ENCODE measurements at places on chromosomes 16 and 17.

DNA sequence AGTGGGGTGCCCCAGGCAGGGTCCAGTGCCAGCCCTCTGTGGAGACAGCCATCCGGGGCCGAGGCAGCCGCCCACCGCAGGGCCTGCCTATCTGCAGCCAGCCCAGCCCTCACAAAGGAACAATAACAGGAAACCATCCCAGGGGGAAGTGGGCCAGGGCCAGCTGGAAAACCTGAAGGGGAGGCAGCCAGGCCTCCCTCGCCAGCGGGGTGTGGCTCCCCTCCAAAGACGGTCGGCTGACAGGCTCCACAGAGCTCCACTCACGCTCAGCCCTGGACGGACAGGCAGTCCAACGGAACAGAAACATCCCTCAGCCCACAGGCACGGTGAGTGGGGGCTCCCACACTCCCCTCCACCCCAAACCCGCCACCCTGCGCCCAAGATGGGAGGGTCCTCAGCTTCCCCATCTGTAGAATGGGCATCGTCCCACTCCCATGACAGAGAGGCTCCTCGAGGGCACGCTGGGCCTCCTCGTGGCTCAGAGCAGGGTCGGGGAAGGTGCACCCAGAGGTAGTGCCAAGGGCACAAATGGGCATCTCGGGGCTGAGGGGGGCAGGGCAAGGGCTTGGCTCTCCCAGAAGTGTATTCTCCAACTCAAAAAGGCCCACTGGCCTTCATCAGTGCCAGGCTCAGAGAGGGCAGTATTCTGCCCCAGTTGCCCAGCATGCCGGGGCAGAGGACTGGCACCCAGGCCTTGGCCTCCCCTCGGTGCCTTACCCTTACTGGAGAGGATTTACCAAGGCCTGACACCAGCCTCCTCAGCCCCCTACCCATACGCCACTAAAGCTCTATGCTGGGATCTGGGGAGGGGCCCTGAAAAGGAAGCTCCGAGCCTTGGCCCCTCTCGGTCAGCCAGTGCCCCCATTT lies at the start of gene CDH5:
Gene CDH5 (plus strand): TSS at position 259 of the 867 bp plus-strand sequence. CDS start 12,647 bp downstream, outside the sequence.
- no peak for DNase-seq

DNA sequence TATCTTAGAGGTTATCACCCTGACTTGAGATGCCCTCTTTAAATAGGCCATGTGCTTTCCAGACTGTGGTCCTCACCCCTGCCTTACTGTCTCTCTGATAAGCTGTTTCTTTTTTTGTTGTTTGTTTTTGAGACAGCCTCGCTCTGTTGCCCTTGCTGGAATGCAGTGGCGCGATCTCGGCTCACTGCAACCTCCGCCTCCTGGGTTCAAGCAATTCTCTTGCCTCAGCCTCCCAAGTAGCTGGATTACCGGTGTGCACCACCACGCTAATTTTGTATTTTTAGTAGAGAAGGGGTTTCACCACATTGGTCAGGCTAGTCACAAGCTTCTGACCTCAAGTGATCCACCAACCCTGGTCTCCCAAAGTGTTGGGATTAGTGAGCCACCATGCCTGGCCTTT lies 765 bp upstream of the SEPTIN12 start:
- no peak for DNase-seq

DNA sequence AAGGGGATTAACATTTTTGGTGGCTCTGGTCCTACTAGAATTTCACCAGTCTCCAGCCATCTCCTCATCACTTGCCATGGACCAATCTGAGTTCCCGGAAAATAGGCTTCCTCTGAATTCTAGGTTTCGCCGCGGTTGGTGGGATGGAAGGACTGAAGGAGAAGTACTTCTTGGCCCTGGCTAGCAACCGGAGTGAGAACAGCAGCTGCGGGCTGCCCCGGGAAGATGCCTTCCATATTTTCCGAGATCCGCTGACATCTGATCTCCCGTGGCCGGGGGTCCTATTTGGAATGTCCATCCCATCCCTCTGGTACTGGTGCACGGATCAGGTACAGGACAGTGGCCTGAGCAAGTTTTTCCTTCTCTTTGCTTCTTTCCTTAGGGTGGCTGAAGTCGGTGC lies 45.0 kb downstream of the SLC5A11 start:
- no peak for DNase-seq

DNA sequence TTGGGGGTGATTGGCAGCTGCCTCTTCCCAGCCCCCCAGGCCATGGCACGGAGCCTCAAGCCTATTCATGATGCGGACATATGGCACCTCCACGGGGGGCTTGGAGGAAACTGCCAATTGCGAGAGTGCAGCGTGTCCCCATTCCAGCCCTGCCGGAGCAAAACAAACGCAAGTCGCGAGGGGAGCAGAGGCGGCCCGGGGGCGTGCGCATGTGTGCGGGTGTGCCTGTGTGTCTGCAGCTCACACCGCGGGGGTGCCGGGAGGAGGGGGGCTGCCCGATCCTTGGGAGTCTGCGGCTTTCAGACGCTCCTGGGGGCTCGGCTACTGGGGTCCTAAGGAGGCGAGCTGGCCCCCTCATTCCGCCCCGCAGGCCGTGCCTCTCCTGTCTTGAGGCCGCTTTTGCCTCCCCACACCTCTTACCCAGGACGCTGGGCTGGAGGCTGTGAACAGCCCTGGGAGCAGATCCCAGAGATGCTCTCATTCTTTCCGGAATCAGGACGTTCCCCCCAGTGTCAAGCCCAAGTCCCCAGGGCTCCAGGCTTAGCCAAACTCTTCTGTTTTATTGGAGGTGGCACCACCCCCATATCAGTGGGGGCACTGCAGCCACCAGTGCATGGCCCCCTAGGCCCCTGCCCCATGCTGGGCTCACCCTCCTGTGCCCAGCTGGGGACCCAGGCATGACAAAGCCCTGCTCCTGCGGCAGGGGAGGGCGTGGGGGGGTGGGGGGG lies 29.1 kb downstream of the ENDOV start:
- DNase-seq: no peak

DNA sequence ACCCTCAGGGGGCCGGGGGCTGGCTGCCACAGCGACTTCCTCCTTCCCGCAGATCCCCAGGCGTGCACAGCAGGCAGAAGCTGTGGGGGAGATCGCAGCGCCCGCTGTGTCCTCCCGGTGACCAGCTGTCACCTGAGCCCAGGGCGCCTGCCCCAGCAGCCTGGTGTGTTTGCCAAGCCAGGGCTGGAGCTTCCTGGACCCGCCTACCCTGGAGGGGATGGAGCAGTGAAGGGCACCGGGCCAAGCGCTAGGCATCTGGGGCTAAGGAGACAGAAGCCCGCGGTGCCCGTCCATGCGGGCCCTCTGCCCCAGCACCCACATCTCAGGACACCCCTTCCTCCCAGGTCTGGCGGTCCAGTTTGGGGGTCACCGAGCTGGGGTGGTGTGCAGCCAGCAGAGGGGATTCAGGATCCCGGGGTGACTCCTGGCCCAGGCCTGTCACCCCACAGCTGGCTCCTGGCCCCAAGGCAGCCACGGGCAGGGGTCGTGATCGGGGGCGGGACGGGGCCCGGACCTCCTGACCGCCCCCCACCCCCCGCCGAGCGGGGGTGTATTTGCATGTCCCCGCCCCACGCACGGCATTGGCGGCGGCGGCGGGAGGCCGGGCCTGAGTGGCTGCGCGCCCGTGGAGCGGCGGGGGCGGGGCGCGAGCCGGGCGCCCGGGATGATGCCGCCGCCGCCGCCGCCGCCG lies at the start of gene RAB26:
Gene RAB26 (plus strand): TSS at position 645 of the 691 bp plus-strand sequence. CDS start 159 bp downstream, outside the sequence.
- DNase-seq: peak; percentile 53

DNA sequence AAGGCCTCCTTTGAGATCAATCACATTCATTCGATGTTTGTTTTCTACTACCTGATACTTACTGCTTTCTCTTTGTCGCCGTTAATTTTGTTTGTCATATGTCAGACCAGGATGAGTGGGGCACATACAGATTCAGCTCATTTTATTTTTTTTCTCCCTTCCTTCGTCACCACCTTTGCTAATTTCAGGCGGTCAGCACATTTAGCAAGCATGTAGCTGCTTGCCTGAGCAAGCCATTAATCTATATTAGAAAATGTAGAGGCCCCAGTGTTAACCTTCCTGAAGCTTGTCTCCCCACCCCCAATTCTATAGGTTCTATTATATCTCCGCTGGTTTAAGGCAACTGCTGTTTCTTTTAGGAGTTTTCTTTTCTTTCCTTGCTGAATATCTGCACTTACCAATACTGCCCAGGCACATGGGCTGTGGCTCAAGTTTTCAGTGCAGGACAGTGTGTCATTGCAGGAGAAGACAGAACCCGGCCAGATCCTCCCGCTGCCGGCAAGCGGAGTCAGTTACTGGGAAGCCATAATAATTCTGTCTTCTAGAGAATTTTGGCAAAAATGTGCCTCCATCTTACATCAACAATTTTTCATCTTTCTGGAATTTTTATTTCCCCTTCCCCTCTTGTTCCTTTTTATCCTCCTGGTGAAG lies 714.3 kb downstream of the WWOX start:
- DNase-seq: no peak

GRCh38 chr17:3035256-3035967 lies 28.0 kb downstream of the OR1D5 start:
- DNase-seq: no peak

DNA sequence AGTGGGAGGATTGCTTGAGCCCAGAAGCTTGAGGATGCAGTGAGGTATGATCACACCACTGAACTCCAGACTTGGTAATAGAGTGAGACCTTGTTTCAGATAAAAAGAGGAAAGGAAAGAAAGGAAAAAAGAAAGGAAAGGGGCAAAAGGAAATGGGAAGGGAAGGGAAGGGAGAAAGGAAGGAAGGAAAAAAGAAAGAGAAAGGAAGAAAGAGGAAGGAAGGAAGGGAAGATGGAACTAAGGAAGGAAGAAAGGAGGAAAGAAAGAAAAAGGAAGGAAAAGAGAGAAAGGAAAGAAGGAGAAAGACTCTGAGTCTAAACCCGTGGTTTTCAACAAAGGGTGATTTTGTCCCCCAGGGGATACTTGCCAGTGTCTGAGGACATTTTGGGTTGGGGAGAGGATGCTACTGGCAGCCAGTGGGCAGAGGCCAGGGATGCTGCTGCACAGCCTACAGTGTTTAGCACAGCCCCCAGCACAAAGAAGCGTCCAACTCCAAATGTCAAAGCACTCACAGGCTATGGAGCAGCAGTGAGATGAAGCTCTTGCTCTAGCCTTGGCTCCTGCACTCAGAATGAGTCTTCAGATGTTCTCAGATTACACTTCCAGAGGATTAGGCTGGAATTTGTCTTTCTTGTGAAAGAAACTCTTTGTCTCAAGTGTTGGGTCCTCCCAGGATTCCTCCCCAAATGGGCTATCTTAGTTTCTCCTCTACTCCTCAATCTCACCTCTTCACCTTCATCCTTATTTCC lies 64.2 kb downstream of the BMERB1 start:
- DNase-seq: no peak

DNA sequence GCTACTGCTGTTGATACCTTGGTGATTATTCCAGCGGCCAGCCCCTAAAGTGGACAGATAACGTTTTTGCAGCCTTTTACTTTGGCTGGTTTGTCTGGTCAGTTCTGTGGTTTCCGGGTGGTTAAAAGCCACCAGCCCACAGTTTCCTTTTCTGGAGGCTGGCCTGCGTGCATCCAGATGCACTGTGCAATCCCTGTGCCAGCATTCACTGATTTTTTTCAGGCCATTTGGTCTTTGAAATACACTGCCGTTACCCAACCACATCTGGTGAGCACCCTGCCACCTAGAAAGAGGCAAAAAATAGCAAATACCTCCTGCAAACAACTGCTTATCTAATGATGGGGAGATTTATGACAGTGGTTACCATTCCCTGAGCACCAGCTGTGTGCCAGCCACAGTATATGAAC lies 797 bp downstream of the NUDT7 start:
- no peak for DNase-seq

DNA sequence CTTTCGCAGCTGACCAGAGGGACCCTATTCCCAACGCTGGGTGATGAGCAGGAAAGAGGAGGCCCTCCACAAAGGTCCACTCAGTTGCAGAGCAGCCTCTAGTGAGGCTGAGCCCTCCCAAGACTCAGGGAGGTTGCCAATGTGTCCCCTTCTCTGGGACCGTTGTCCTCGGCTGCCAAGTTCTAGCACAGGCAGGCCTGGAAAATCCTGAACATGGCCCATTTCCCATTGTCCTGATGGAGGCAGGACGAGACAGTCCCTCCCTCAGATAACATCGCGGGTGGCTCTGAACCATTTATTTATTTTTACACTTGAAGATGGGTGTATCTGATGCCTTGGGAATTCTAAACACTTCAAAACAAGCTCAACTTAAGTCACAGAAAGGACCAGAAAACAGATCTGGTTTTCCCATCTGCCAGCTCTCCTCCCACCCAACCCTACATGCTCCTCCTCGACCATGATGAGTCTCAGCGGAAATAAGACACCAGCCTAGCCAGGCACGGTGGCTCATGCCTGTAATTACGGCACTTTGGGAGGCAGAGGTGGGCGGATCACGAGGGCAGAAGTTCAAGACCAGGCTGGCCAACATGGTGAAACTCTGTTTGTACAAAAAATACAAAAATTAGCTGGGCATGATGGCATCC lies 12.8 kb downstream of the CDIP1 start:
- no peak for DNase-seq

DNA sequence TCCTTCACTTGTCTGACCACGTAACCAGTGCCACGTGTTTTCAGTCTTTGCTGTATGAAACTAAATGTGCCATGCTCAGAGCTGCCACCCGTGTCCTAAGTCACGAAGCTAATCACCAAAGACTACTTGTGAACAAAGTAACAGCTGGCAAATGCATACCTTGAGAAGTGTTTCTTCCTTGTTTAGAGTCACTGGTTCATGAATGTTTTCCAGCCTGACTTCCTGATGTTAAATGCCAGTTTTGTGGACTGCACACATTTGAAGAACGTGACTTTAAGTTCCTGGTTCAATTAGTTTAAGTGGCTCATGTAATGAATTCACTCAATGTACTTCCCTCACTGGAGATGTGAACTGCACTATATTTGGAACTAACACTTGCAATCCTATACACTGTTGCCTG lies 19.9 kb upstream of the KPNB1 start:
- no peak for DNase-seq

DNA sequence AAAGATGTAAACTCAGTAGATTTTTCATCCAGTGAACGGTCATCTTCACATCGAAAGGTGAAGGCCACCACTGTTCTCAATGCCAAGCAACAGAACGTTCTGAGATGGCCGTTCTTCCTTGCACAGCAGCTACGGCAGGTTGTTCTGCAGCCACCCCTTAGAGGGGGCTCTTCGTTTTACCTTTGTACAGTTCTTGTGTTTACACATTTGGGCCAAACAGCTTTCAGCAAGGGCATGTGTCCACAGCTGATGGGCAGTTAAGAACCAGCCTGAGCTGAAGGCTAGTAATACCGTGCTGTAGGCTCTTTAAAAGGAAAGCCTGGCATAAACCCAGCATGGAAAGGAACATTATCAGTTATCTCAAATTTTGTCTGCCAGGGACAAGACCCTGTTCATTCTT lies 15.9 kb downstream of the PLD6 start:
- no peak for DNase-seq
